ENCODE measurements at places on chromosomes 1 and 21.
A peak's percentile ranks its signal among the peaks of the same experiment; 100 is the strongest.

DNA sequence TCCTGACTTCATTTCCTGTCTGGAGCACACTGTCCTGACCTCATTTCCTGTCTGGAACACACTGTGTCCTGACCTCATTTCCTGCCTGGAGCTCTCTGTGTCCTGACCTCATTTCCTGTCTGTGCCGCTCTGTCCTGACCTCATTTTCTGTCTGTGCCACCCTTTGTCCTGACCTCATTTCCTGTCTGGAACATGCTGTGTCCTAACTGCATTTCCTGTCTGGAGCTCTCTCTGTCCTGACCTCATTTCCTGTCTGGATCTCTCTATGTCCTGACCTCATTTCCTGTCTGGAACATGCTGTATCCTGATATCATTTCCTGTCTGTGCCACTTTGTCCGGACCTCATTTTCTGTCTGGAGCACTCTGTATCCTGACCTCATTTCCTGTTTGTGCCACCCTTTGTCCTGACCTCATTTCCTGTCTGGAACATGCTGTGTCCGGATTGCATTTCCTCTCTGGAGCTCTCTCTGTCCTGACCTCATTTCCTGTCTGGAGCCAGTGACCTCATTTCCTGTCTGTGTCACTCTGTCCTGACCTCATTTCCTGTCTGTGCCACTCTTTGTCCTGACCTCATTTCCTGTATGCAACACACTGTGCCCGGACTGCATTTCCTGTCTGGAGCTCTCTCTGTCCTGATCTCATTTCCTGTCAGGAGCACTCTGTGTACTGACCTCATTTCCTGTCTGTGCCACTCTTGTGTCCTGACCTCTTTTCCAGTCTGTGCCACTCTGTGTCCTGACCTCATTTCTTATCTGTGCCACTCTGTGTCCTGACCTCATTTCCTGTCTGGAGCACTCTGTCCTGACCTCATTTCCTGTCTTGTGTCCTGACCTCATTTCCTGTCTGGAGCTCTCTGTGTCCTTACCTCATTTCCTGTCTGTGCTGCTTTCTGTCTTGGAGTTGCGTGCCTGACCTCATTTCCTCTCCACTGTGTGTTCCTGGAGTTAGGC, 27.6 kb downstream of the SKI start:
- peak; percentile 86 for DNase-seq

- no peak for DNase-seq
Observed at GRCh38 chr1:241265428-241265827, 91.6 kb downstream of the RGS7 start.

GRCh38 chr1:7558041-7558461, 213.0 kb upstream of the VAMP3 start:
- DNase-seq, result no peak

DNA sequence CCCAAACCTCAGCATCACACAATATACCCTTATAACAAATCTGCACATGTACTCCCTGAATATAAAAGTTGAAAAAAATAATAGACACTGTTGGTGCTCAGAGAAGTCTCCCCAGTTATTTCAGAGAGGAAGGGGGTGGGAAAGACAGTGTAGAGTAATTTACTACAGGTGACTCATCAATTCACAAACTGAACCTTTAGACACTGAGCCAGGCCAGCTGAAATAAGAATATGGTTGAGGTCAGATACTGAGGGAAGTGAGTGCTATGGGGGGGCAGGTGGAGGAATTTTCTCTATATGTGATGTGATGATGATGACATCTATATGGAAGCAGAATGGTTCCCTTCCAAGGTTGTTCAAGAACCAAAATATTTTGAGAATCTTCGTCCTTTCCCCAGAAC, 50.1 kb downstream of the MRPL39 start:
- DNase-seq, result no peak

- no peak for DNase-seq
Observed at GRCh38 chr1:183188240-183188639, 2.2 kb downstream of the LAMC2 start.

DNA sequence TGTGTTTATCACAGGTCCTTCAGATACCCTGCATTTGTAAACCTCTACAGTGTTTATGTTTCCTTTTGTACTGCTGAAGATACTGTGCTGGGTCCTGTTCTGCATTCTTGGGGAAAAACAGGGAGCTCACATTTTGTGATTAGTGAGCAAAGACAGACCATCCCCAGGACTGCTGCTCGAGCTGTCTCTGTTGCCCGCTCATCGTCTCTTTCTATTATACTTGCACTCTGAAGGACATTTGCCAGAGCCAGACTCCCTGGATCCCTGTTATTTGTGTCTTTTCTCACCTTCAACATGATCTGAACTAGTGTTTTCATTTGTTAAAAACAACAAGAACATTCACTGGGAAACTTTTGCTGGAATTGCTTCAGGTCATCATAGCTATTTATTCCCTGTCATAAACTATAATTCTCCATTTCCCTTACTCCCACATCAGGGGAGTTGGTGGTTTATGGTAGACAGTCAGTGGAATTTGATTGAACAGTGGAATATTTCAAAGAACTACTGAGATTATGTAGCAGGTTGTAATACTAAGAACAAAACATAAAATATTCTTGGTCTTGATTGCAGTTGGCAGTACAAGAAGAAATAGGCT, 53.0 kb downstream of the PRRX1 start:
- DNase-seq, result no peak

DNA sequence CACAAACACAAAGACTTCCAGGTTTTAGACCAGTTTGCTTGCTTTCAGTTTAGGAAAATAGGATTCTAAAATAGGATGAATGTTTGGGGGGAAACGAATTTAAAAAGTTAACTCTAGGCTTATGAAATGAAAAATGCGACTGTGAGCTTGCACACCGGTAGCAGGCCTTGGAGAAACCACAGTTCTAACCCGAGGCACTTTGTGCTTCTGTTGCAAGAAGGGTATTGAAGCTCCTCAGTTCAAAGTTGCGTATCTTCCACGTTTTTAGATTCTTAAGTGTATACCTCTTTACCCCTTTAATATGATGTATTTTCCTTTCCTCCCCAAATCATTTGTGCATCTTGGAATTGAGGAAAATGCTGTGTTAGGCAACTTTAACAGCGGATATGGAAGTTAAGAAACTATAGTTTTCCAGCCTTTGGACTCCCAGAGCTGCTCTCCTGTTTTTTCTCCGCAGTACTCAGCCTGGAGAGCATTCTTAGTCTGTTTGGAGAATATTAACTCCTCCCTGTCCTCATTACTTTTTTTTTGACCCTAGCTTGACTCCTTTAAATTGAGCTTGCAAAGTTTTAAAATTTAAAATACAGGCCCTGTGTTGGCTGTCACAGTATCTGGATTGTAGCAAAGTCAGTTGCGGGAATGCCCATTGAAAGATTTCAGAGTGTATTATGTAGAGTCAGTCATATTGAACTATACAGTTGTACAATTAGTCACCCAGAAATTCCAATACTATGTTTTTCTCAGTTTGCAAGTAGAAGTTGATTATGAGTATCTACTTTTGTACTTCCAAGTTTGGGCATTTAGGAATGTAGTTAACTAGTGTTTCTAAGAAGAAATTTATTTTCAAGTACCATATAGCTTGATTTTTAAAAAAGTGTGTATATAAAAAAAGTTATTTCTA, 2.6 kb downstream of the MRPS6 start:
- DNase-seq, result no peak

DNA sequence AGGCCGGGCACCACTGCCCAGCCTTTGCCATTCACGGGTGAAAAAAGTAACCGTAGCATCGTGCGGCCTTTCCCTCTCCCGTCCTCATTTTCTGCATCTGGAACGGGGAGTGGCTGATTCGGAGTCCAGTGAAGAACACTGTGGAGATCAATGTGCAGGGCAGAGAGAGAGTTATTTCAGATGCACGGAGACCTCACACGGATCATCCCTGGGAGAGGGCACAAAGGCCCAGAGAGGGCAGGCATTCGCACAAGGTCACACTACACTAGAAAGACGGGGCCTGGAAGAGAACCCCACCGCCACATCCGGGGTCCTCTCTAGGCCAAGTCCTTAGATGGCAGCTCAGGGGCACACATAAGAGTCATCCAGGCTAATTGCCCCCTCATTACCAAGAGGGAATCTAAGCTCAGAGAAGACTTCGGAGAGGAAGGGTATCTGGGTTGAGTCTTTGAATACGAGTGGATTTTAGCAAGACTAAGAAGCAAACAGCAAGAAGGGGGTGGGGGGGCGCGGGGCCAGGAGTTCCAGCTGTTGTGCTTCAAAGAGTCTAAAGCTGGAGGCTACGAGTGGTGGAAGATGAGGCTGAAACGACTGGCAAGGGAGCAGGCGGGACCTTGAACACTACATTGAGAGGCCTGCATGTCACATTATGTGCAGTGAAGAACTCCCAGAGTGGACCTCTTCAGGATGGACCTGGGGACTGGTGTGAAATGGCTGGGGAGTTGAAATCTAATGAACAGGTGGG, 857 bp downstream of the GPX7 start:
- DNase-seq, result no peak

DNA sequence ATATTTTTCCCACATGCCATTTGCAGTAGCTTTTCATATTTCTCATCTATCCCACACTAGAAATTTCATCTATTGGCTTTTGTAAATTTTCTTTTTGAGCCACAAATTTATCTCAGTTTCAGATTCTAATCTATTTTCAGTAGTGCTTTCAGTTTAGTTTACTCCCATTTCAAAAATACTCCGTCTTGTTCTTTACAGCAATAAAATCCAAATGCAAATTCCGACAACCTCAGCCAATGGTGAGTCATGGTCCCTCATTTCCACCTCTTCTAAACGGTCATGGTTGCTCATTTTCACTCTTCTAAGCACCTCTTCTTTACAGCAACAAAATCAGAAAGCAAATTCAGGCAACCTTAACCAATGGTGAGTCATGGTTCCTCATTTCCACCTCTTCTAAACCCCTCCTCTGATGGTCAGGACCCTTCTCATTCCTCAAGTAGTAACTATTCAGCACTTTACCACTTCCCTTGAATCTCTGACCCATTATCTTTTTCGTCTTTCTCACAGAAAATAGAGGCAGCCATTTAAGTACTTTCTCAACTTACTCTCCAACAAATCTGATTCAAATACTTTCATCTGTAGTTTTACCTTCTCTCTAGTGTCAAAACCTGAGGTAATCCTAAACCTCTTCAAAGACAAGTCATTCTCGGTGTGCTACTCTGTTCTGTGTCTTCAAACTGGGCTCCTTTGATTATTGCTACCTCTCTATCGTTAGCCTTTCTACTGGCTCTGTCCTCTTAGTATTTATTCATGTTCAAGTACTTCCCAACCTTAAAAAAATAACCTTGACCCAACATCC, 34.4 kb downstream of the C21orf91 start:
- no peak for DNase-seq

DNA sequence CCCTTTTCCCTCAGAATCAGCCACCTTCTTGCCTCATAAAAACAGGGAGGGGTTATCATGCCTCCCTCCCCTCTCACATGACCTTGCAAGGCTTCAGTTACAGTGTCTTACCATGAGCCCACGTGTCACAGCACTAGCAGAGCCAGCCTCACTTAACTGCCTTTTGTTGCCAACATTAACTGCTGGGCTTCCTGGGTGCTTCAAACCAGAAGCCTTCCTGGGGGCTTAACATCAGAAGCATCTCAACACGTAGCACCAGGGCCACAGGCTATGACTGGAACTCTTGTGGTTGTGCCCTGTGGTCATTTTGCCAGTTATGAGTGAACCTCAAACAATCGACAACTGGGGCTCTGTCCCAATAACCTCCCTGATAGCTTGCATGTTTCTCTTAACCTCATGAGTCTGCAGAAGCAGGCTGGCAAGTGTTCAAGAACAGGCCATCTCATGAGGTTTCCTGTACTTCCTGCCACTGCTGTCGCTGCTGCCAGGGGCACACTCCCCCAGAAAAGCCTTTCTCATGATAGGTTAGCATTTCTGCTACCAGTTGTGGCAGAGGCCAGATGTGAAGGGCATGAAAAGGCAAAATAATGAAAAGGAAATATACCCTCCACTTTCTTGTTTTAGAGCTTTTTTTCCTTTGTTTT, 132.2 kb downstream of the GLUL start:
- DNase-seq, result peak; percentile 15

DNA sequence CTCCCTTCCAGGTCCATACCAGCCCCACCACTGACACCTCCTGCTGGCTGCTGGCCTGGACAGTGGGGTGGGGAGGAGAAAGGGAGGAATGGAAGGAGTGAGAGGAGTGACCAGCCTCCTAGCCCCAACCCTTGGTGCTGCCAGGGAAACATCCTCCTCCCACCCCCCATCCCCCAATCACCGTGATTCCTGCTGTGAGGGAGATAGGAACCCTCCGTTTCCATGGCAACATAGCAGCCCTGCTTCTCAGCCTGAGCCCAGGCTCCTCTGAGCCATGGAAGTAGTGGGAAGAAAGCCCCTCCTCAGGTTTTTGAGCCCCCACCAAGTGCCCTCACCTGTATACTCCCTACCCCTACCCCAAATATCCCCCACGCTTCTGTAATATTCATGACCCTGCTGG, 44.4 kb upstream of the SCMH1 start:
- no peak for DNase-seq

DNA sequence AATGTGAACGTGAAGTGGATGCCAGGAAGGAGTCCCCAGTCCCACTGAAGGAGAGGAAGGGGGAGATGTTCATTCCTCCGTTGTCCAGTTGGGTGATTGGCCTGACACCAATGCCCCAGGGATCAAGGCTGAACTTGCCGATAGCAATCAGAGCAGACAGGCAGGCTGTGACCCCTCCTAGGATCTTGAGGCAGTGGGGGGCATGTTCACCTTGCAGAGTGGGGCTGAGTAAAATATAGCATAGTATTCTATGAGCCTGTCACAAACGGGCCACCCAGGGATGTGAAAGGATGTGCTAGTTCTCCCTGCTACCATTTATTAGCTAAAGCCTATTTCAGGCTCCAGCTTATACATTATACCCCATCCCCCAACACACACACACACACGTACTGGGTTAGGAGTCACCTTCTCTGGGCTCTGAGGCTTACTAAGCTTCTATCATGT, 80.7 kb upstream of the CD34 start:
- DNase-seq, result no peak

DNA sequence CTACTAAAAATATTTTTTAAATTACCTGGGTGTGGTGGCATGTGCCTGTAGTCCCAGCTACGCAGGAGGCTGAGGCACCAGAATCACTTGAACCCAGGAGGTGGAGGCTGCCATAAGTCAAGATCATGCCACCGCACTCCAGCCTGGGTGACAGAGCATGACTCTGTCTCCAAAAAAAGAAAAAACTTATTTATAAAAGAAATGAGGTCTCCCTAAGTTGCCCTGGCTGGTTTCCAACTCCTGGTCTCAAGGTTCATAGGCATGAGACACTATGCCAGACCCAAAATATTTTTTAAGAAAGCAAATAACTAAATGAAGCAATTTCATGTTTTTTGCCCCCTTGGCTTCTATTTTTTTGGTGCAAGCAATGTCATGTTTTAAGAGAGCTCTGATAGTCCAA, 32.9 kb downstream of the EIF4G3 start:
- no peak for DNase-seq

DNA sequence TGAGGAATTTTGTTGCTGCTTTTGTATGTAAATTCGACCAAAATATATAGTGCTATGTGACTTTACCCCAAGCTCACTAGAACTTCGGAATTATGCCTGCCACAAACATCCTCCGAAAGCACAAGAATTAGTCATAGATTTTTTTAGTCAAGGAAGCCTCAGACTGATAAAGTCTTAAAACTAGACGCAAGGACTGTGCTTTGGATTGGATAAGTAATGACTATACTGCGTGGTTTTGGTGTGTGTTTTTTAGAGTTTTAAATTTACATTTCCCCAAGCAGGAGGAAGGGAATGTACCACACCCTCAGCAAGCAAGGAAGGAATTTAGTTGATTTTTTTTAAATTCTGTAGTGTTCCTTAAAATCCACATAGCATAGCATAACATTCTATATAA, 10.3 kb downstream of the WLS start:
- no peak for DNase-seq

Measured in T-helper 1 cell (primary cell).